ENCODE measurements at places on chromosomes 11 and 22.

GRCh38 chr11:97136067-97136466 lies 746.3 kb downstream of the JRKL start:
- DNase-seq, result no peak

DNA sequence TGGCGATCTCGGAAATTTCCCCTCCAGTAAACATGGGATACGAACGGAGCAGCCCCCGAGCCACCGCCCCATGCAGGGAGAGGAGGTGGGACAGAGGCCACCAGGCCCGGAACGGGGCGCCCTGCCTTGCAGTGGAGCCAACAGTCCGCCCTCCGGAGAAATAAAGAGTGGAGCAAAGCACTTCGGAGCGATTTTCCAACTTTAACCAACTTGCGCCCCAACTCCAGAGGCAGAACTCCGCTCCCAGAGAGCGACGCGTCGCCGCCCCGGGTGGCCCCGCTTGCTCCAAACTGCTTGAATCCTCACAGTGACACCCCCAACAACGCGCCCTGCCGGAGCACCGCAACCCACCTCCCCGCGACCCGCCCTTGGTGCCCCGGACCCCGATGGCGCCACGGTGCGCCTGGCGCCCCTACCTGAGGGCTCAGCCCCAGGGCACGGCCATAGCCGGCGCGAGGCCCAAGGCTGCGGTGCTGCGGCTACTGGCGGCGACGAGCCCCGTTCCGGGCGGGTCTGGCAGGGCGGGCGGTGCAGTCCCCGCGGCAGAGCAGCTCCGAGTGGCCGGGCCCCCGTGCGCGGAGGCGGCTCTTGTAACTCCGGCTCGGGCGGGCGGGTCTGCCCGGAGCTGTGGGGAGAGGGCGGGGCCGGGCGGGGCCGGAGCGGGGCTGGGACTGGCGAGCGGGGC lies at the start of gene AHNAK:
Gene AHNAK, minus strand, starts transcription at position 563 of the 685 bp plus-strand sequence. CDS start 10,708 bp downstream, outside the sequence.
- DNase-seq, result no peak

GRCh38 chr11:121595717-121596161 lies 143.0 kb upstream of the SORL1-AS1 start:
- DNase-seq, result no peak

- peak; percentile 1 for DNase-seq
Observed at GRCh38 chr22:41021613-41022454, 70.6 kb upstream of the EP300 start.

GRCh38 chr11:58574881-58575280 lies 775 bp downstream of the LPXN start:
- no peak for DNase-seq

- DNase-seq, result no peak
Observed at GRCh38 chr22:27775087-27775698, 26.4 kb downstream of the MN1 start.

DNA sequence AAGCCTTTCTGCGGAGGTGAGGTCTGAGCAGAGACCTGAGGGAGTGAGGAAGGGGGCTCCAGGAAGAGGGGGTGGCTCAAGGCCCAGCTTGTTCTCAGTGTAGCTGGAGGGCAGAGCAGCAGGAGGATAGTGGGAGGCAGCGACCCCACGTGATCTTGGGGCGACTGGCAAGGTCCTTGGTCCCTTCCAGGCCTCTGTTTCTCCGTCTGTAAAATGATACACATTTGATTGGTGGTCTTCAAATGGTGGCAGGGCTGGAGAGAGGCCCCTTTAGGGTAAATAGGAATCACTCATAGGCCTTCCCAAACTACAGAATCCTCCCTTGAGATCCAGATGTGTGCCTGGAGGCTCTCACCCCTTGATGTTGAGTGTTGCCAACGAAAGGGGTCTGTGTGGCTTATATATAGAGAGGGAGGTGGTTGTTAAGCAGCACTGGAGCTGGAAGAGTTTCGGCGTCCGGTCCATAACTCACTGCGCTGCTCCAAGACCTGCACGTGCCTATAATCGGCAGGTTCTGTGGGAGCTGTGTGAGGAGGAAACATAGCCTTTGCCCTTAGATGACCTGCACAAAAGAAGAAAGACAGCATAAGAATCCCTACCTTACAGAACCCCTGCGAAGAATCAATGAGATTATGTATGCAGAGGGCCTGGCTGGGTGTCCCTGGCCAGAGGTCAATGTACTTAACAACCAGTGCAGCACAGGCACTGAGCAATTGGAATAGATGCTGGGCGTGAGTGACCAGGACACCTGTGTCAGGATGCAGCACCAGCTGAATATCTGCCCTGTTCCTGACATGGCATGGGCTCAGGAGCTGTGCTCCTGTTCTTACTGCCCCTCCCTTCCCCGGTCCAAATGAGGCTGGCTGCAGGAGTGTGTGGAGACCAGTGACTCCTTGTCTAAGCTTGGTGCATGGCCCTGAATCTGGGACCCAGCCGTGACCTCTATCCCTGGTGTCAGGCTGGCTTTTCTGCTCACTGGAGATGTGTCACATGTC lies 28.7 kb downstream of the OTOG start:
- no peak for DNase-seq

DNA sequence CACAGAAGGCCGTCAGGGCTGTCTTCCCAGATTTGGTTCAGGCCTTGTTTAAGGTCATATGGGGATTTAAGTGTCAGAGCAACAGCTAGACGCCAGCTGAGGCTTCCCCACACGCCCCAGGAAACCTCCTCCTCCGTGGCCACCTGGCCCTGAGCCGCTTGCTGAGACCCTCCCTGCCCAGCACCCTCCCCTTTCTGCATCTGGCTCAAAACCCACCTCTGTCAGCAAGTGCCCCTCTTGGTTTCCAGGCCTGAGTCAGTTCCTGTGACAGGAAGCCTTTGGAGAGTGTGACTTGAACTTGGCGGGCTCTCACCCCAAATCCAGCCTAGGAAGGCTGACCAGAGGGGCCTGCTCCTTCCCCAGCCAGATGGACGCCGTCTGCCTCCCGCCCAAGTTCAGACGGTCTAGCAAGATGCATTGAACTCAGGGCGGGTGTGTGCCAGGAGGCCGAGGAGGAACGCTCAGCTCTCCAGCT lies 561 bp downstream of the FXYD2 start:
- DNase-seq, result no peak

- no peak for DNase-seq
Observed at GRCh38 chr22:20656902-20657836, 116.7 kb upstream of the SERPIND1 start.

Measured in stimulated activated CD8-positive, alpha-beta memory T cell treated with anti-CD3 and anti-CD28 coated beads, Interleukin-4, amount 100 ng/mL, for 4 hours (primary cell).